Osteoblast (primary cell): ENCODE measurements at places on chromosomes 2 and 18. TPM values are rescaled to one million over a fixed set of nuclear protein-coding genes. Genes with fewer than 3 reads are reported as not detected.

DNA sequence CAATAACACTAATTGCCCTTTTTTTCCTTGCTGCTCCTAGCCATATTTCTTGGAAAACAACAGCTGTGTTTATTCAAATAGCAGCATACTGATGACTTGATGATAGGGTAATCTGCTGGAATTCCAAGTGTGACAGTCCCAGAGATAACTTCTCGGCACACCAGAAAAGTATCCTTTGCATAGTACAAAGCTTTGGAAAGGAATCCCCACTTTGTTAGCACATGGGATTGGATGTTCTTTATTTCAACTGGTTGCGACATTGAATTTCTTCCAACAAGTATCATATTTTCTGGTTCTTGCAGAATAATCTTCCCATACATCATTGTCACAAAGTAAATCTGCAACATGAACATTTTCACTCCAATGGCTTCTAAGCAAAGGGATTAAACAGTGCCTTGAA is 445.8 kb upstream of the ACVR2A start:
- H3K4me1 ChIP-seq, result no peaks in the 10 kb centered on the region
- no peak overlapping the region for H3K27ac ChIP-seq
- no peaks in the 10 kb centered on the region for H3K27me3 ChIP-seq
- no peak for DNase-seq
- H3K4me3 ChIP-seq, result no peak overlapping the region

Gene ECEL1
- not detected in 2 replicates for total RNA-seq

Gene SNTG2
- total RNA-seq, result 1.4 and 2.1 TPM in 2 replicates

Gene SERPINB4
- total RNA-seq, result 0.29 TPM in 1 of 2 replicates, not detected in the other

- no peak overlapping the region for H3K4me3 ChIP-seq
- DNase-seq, result peak; percentile 32
- H3K36me3 ChIP-seq, result no peaks in the 10 kb centered on the region
- no peaks in the 10 kb centered on the region for H3K27me3 ChIP-seq
- no peak overlapping the region for H3K27ac ChIP-seq
These were observed 16.4 kb upstream of the THADA start for GRCh38 chr2:43611987-43612894.

Gene RIF1
- 45.1 and 48.5 TPM in 2 replicates for total RNA-seq

Gene ANKRD29
- 9.8 and 20.9 TPM in 2 replicates for total RNA-seq

GRCh38 chr2:106547164-106547903 is 60.2 kb downstream of the CD8B2 start:
- H3K4me1 ChIP-seq, result no peaks in the 10 kb centered on the region
- H3K27ac ChIP-seq, result no peak overlapping the region
- no peak overlapping the region for H3K4me3 ChIP-seq
- H3K36me3 ChIP-seq, result no peaks in the 10 kb centered on the region

Gene SAG
- not detected in 2 replicates for total RNA-seq

DNA sequence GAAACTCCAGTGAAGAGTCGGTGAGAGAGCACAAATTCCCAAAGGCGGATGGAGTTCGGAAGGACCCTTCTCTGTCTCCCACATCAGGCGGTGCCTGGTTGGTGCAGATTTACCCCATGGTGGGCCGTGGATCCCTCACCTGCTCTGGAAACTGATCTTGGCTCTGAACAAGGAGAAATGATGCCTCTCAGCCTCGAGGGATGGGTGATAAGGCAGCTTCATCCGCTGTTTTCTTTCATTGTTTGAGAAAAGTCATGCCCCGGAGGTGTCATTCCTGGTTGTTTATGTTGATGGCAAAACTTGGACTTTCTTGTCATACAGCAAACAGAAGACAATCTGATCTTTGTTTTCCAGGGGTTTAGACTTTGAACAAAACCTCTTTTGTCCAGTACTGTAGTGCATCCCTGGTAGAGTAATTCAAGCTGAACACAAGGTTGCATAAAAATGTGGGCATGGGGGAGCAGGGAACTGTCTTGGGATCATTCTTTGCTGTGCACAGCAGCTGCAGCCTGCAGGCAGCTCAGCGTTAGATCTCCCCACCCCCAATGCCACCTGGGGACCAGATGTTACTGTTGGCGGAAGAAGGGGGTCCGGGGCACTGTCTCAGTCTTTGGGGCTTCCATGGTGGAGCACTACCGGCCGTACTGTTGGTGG is 81.3 kb downstream of the NFATC1 start:
- H3K27ac ChIP-seq, result no peak overlapping the region
- no peaks in the 10 kb centered on the region for H3K27me3 ChIP-seq
- no peak overlapping the region for H3K4me3 ChIP-seq

DNA sequence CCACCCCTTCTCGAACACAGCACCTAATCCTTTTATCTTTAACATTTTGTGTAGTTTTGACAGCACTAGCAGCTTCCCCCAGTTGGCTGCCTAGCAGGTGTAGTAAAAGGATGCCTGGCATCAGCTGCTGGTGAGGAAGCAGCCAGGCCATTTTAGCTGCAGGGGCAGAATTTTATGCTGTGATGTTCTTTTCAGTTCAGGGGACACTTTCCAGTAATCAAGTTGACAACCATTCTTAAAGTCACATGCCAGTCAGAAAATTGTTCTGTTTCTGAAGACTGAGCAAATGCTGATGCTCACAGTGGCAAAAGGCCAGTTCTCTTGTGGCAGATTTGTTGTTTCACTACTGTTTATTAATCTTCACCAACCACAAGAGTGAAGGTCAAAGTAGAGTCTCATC is 570.8 kb downstream of the CCDC85A start:
- H3K27me3 ChIP-seq, result no peaks in the 10 kb centered on the region
- H3K4me1 ChIP-seq, result no peaks in the 10 kb centered on the region
- H3K4me3 ChIP-seq, result no peak overlapping the region
- no peaks in the 10 kb centered on the region for H3K36me3 ChIP-seq
- H3K27ac ChIP-seq, result no peak overlapping the region

Gene KATNAL2
- 4.3 and 5.0 TPM in 2 replicates for total RNA-seq

DNA sequence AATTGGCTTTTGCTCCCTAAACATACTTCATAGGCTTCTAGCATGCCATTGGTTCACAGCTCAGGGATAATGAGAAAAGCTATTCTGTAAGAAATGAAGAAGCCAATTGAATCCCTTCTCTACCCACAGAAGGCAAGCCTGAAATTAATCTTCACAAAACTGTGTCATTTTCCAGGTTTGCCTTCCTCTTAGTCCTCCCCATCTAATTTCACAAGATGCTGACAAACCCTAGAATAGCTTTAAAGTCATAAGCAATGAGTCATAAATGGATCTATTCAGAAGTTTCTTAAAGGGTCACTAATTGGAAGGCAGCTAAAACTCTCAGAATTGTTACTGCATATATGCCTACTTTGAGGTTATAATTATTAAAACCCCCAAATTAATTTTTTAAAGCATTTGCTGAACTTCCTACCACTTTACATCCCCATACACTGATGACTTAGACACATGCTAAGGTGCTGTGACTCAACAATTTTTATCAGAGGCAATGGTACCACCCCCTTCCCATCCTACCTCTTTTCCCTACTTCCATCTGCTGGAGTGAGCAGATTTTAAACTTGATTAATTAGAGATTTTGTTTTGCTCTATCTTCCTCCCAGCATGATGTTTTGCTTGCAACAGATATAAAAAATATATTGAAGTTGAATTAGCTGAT is 51.3 kb upstream of the NABP1 start:
- no peaks in the 10 kb centered on the region for H3K36me3 ChIP-seq
- H3K27ac ChIP-seq, result no peak overlapping the region
- DNase-seq, result peak; percentile 2
- H3K4me1 ChIP-seq, result peaks cover 17% of the 10 kb centered on the region
- no peak overlapping the region for H3K4me3 ChIP-seq

- no peaks in the 10 kb centered on the region for H3K36me3 ChIP-seq
- peaks cover 25% of the 10 kb centered on the region for H3K4me1 ChIP-seq
- no peak overlapping the region for H3K4me3 ChIP-seq
- DNase-seq, result no peak
- no peak overlapping the region for H3K27ac ChIP-seq
These were observed 335.1 kb downstream of the SETBP1 start for GRCh38 chr18:45015788-45016128.

- peaks cover 11% of the 10 kb centered on the region for H3K4me1 ChIP-seq
- no peak for DNase-seq
- no peaks in the 10 kb centered on the region for H3K36me3 ChIP-seq
- H3K27me3 ChIP-seq, result no peaks in the 10 kb centered on the region
- H3K4me3 ChIP-seq, result no peak overlapping the region
These were observed 230.4 kb downstream of the FHOD3 start for GRCh38 chr18:36527740-36528455.

GRCh38 chr18:10201659-10202058 is 252.8 kb upstream of the APCDD1 start:
- H3K36me3 ChIP-seq, result no peaks in the 10 kb centered on the region
- H3K27me3 ChIP-seq, result peaks cover 5% of the 10 kb centered on the region
- DNase-seq, result no peak
- no peak overlapping the region for H3K27ac ChIP-seq
- no peaks in the 10 kb centered on the region for H3K4me1 ChIP-seq

Gene SAP130
- 5.4 and 6.5 TPM in 2 replicates for total RNA-seq

DNA sequence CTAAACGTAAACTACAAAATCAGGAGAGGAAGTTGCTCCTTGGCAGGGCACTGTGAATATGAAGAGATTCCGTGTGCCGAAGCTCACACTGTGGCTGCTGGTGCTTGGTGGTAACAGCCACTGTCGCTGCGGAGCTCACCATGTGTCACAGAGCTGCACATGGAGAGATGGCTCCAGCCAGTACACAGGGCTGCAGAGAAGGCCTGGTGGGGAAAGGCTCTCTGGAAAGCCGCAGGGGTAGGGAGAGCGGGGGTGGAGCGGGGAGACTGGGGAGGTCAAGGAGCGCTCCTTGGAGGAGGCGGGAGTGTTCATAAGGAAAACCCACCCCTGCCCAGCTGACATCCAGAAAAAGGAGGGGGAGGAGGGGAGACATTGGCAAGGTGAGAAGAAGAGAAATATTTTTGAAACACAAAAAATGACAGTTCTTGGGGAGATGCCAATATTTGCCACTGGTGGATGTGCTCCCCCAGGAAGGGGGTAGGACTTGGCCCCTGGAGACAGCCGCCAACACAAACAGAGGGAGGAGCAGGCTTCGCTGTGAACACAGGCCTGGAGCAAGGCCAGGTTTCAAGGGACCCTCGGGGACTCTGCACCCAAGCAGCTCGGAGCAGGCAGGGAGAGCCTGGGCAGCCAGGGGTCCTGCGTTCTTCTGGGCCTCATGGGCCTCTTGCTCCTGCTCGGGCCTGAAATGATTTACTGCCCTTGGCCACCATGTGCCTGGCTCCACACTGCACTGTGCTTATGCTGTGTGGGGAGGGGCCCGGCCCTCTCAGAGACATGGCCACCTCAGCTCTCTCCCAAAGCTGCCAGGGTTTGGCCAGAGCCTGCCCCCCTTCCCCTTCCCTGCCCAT is 102.6 kb upstream of the GLI2 start:
- DNase-seq, result peak; percentile 27
- no peaks in the 10 kb centered on the region for H3K4me1 ChIP-seq
- H3K36me3 ChIP-seq, result no peaks in the 10 kb centered on the region

- no peaks in the 10 kb centered on the region for H3K27me3 ChIP-seq
- H3K4me3 ChIP-seq, result no peak overlapping the region
- peaks cover 6% of the 10 kb centered on the region for H3K4me1 ChIP-seq
- no peaks in the 10 kb centered on the region for H3K36me3 ChIP-seq
- no peak for DNase-seq
These were observed 36.7 kb downstream of the FAM171B start for GRCh38 chr2:186730609-186731008.

Gene GALNT3
- total RNA-seq, result 11.2 and 12.7 TPM in 2 replicates

Gene ABCG8
- not detected in 2 replicates for total RNA-seq

- H3K36me3 ChIP-seq, result no peaks in the 10 kb centered on the region
- peak; percentile 97 for DNase-seq
- peaks cover 30% of the 10 kb centered on the region for H3K4me1 ChIP-seq
- no peaks in the 10 kb centered on the region for H3K27me3 ChIP-seq
- peak overlapping the region; percentile 81 for H3K27ac ChIP-seq
These were observed 1.1 kb downstream of the GLI2 start for GRCh38 chr2:120736624-120737339.

GRCh38 chr2:177434475-177434874 is 41.9 kb downstream of the AGPS start:
- no peak for DNase-seq
- H3K4me1 ChIP-seq, result peaks cover 11% of the 10 kb centered on the region
- H3K36me3 ChIP-seq, result peaks cover 6% of the 10 kb centered on the region

DNA sequence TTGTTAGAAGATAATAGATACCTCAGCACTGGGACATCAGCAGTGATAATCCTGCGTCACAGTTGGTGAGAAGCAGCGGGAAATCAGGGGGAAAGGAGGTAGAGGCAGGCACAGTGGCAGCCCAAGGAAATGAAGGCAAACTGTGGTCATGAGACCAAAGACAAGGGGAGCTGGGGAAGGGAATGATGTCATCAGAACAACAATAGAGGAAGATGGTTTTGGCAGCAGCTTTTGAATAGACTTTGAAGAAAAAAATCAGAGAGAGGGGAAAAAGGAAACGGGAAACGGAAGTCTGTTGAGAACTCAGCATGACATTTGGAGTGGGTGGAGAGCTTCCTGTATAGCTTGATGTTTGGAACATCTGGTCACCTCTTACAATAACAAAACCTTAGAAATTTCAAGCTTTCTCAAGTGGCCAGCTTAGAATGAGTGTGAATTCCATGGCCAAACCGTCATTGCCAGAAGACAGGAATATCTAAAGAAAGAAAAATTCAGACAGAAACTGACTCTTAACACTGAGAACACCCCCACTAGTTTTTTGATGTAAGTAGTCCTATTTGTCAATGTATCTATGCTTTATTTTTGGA is 18.4 kb upstream of the YES1 start:
- peaks cover 9% of the 10 kb centered on the region for H3K4me1 ChIP-seq
- peak overlapping the region; percentile 70 for H3K27ac ChIP-seq
- H3K27me3 ChIP-seq, result no peaks in the 10 kb centered on the region
- peak overlapping the region; percentile 47 for H3K4me3 ChIP-seq

Gene LYPD6
- total RNA-seq, result under 0.01 and 0.59 TPM in 2 replicates

DNA sequence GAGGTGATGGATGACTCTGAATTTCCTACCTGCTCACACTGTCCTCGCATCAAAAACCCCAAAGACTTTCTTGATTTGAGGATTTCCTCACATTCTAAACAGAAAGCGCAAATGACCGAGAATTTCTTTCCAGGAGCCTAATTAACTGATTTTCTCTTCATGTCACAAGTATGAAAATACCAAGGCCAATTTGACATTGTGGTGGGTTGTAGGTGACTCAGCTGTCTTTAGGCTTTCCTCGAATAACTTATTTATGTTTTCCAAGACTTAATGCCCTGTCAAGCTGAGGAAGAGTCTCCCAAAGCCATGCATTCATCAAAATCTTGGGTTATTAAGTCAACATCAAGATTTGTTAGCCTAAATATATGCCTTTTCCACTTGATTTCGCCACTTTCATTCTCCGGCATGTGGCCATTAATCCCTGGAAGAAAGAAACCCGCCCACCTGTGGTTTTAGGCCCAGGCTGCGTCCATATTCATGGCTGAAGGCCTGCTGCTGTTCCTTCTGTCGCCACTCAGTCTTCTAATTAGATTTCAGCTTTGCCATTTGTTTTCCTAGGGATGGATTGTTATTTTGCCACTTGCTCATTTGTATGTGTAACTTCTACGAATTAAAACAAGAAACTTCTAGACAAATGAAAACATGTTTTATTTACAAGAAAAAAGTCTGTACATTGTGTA is 84.9 kb downstream of the ST6GAL2 start:
- no peak overlapping the region for H3K27ac ChIP-seq
- no peaks in the 10 kb centered on the region for H3K27me3 ChIP-seq
- H3K4me1 ChIP-seq, result no peaks in the 10 kb centered on the region
- H3K4me3 ChIP-seq, result no peak overlapping the region

Gene GPR39
- total RNA-seq, result 3.6 and 4.4 TPM in 2 replicates
